Hypothalamus (tissue), 51 donors: ENCODE measurements at places on chromosomes 6 and 20.

DNA sequence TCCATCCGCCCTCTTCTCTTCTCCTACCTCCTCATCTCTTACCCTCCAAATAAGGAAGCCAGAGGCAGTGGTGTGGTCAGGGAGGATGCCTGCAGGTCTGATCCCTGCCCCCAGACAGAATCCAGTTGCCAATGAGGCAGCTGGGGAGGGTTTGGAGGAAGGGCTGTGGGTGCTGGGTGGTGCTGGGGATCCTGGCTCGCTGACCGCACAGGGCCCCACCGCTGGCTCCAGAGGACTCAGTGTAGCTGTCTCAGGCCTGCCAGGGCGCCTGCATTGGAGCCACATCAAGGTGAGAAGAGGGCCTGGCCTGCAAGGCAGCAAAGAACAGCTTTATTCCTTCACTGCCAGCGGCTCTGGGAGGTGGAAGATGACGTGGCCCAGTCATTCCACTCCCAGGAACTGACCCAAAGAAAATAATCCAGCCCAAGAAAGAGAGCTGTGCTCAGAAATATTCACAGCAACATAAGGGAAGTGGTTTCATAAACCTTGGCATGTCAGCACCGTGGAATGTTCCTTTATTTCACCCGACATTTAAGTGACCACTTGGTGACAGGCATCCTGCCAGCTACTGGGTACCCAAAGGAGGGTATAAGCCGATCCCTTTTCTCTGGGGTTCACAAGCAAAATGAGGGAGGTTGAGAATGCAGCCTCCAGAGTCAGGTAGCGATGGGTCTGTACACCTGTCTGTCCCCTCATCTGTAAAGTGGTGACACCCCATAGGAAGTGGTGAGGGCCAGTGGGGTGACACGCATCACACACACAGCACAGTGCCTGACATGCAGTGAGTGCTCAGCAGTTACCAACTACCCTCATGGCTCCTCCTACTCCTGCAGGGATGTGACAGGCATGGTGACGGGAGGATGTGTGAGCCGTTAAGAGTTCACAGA lies 125.1 kb downstream of the SNX5 start:
- no peak for DNase-seq

GRCh38 chr6:134746140-134746539 lies 203.8 kb downstream of the ALDH8A1 start:
- no peak for DNase-seq

GRCh38 chr20:50359607-50360217 lies 150.5 kb upstream of the PTPN1 start:
- no peak for DNase-seq

GRCh38 chr6:79518842-79519241 lies 18.4 kb downstream of the LCA5 start:
- DNase-seq = no peak

GRCh38 chr6:46002264-46002663 lies 13.4 kb downstream of the CLIC5 start:
- DNase-seq = no peak

DNA sequence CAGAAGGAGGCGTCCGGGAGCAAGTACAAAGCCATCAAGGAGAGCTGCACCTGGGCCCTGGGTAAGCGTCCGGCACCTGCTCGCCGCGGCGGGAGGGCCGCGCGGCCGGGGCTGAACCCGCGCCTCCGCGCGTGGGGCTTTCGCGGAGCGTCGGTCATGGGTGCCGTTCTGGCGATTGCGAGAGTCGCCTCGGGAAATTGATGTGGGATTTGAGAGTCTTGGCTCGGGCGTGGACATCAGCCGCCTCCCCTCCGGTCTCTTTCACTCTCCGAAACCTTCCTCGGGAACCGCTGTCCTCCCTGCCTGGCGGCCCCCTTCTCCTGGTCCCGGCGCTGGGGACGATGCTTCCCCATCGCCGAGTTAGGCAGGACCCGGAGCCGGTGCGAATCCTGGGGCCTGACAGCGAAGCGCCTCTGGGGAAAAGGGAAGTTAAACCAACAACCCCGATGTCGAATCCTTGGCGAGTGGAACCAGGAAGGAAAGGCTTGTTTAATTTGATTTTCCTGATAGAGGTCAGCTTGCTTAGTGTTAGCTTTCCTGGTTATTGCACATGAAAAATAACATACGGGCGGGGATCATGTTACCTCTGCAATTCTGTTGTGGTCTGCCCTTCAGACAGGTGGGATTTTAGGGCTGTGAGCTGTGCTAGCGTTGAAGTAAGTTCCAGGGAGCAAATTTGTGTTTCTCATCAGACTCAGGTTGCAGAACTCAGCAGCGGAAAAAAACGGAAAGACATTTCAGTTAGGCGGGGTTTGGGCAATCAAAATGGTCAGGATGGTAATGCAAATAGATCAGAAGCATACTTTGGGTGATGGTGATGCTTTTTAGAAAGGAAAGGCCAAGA lies 594 bp downstream of the ARFGEF3 start:
- no peak for DNase-seq
